ENCODE measurements at places on chromosomes 3 and 15.

GRCh38 chr3:27568393-27568792 is 84.2 kb upstream of the SLC4A7 start:
- DNase-seq: no peak

- no peak for DNase-seq
These were observed 116.6 kb downstream of the CHDH start for GRCh38 chr3:53729618-53730017.

GRCh38 chr15:88727439-88727838 is 75.8 kb upstream of the ACAN start:
- DNase-seq: no peak

DNA sequence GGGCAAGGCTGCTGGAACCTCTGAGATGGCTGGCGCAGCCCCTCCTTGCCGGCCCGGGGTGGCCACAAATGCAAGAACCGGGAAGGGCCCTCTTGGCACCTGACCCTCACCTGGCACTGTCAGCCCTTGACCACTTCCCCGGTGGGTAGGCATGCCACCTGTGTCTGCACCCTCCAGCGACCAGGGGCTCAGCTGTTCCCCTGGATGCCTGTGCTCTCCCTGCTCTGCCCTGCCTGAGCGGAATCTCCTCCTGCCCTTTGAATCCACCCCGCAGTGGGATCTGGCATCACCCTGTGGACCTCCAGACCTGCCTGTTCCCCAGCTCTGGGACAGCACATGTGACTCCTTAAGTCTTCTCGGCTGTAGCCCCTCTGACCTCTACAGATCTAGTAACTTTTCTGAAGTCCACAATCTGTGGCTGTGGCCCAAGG is 26.1 kb upstream of the FGD5 start:
- DNase-seq: no peak

DNA sequence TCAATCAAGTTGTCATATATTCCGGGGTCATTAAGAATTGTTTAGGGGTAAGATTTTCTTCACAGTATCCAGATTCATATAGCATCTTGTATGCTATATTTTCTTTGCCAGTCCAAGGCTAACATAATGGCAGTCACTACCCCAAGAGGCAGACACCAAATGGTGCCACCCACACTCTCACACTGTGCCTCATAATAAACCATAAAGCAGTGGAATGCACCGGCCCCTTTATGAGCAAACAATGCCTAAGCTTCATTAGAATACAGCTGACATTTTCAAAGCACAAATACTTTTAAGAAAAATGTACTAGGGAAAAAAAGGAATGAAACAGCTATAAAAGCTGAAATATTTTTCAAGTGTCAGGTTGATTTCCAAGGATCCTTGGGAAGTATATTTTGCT is 121.6 kb downstream of the TFDP2 start:
- DNase-seq: no peak

- no peak for DNase-seq
These were observed 38.6 kb downstream of the ZBTB11 start for GRCh38 chr3:101638261-101638745.

- no peak for DNase-seq
These were observed 32.8 kb upstream of the SFMBT1 start for GRCh38 chr3:53078656-53079055.

DNA sequence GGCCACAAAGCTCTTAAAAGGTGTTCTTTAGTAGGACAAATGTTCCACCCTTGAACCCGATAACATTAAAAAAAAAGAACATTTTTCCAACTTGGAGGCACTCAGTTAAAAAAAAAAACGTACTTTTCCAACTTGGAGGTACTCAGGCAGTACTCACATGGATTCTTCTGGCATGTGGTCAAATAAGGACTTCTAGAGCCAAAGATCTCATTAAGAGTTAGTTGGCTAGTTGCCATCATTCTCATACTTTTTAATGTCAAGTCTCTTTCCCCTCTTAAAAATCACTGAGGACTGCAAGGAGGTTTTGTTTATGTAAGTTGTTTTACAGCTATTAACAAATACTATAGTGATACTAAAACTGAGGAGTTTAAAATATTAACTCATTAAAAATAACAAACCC is 101.0 kb downstream of the CADPS start:
- DNase-seq: no peak

DNA sequence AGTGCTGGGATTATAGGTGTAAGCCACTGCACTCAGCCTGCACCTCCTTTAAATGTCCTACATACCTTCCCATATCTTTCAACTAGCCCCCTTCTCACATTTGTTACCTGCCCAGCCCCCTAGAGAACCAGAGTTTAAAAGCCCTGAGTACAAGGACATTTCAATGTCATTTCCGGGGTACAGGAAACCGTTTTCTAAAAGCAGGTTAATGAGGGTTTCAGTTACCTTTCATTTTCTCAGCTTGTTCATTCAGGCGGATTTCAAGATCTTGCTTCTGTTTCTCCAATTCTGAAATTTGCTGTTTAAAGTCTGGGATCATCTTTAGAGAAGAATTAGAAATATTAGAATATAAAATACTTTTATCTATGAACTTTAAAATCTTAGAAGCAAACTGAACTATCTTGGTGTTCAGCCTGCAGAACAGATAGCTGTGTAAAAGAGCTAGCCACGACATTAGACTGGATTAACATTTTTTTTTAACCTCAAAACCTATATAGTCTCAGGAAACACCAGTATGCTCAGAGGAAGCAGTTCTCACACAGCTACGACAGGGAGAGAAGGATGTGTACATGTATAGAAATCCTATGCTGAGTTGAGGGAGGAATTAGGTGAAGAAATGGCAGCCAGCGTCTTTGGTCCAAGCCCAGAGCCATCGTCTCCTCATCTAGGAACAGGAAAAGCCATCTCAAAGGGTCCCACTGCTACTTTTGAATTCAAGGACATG is 29.9 kb upstream of the GNB5 start:
- DNase-seq: no peak

GRCh38 chr15:66232267-66232625 is 21.3 kb downstream of the MEGF11 start:
- DNase-seq: no peak

- DNase-seq: peak; percentile 8
These were observed 19.6 kb upstream of the MOBP start for GRCh38 chr3:39447637-39448483.

- DNase-seq: no peak
These were observed 166.1 kb downstream of the ZNF621 start for GRCh38 chr3:40690749-40691451.

DNA sequence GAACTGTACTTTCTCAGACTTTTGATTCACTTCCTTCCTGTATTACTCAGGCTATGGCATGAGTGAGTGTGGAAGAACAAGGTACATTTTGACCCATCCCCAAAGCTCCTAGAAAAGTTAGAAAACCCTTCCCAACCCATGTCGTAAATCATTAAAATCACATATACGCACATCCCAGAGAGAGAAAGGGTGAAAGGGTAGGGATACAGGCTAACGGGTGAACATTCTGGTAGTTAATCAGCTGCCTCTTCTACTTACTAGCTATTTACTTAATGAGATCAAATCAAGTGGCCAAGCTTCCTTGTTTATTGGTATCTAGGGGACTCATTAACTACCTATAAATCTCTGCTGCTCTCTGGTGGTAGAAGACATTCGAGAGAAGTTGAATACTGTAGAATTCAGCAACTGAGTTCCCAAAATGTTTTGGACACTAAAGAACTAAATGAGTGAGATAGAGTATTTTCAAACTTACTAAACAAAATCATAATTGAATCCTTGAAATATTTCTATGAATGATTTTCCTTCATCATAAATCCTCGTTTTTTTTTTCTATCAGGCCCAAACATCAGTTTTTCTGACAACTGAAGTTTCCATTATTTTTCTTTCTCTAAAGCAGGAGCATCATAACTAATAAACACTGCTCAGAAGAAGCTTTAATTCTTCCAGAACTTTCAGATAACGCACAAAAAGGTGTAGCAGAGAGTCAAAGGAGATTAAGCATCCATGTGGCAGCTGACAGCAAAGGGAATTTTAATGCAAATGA is 124.2 kb downstream of the IMPG2 start:
- no peak for DNase-seq

- no peak for DNase-seq
These were observed 161.3 kb upstream of the LPP start for GRCh38 chr3:187992609-187993008.

DNA sequence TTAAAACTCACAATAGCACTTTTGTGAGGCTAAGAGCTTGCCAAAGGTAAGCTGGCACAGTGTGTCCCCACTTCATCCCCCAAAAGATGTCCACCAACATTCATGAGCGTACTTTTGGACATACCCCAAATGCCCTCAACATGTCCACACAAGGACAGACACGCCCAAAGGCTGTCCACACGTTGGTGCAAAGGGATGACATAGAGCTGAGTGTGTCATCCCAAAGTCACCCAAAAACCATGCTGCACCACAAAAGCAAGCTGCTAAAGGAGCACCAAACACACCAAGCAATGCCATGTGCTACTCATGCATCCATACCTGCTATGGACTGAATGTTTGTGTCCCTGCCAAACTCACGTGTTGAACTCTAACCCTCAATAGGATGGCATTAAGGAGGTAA is 57.9 kb downstream of the KLF13 start:
- no peak for DNase-seq

- DNase-seq: no peak
These were observed 840.0 kb downstream of the EPHA3 start for GRCh38 chr3:89947337-89947954.

DNA sequence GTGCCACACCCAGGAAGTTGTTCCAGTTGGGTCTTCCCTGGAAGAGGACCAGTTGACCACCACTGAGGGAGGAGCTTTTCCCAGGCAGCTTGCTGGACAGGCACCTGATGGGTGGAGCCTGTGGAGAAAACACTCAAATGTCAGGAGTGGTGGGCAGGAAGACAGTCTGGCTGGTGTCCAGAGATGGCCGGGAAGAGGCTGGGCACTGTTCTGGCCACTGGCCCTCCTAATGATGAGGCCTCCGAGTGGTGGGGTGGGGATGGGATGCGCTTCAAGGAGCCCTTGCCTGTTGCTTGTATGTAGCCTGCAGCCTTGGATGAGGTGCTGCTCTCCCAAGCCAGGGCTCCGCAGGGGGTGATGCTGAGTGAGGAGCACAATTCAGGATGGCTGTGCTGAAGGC is 12.3 kb downstream of the PLEKHO2 start:
- no peak for DNase-seq

DNA sequence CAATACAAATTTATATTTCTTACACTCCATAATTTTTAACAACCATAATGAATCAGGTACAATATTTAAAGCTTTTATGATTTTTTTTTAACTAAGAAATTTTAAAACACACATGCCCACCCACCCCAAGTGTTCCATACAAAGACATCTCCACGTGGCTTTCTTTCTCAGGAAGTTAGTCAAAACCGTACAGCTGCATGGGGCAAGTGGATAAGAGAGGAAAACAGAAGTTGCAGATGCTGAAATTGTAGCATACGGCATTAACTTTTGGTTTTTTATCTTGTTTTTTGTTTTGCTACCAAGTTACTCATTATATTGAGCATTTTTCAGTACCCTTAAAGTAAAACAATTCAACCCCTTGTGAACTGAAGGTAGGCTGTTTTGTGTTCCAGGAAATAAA is 14.8 kb downstream of the GNB4 start:
- no peak for DNase-seq

DNA sequence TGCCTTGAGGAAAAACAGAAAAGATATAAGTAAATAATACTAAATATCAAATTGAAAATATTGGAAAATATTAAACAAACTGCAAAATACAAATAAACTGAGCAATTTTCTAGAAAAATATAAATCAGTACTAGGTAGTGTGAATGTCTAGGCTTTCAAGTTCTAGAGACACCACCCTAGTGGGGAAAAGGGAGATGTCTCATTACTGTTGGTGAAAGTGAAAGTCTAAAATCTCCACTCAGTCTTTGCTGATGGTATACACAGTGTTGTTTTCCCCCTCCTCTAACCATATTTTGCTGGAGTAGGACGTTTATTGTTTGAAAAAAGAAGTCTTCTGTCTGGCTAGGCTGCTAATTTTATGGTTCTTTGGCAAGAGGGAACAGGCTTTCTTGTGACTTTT is 1368.9 kb downstream of the OTOL1 start:
- DNase-seq: no peak

DNA sequence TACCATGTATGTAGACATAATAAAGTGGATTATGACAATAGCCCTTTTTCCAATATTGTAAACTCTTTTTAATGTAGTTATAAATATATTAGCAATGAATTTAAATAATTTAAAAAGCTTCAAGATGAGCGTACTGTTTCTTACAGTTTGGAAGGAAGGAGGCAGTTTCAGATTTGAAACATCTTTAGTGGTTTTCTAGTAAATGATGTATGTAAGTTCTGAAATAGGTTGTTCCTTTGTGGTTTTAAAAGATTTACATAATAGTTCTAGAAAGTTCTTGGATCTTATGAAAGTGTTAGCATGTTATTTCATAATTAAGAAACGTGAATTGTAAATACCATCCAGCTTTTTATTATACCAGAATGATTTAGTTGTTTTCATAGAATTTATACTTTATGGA is 16.0 kb downstream of the DNAJC19 start:
- no peak for DNase-seq

GRCh38 chr3:15164340-15164739 is 41.7 kb upstream of the CAPN7 start:
- DNase-seq: no peak

DNA sequence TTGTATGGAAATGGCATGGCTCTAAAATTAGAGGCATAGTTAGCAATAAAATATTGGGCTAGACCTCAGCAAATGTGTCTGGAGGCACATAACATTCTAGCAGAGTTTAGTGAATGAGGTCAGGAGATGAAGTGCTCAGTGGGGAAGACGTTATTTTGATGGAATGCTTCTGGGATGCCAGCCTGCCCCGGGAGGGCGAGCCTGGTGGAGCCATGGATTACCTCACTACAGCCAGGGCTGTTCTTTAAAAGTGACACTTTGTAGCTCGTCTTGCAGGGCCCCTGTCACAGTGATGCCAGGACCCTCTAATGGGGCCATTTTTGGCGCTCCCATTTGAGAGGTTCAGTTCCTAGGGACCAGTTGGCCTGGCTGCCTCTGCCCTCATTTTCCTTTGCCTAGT is 48.5 kb downstream of the PXYLP1 start:
- no peak for DNase-seq

DNA sequence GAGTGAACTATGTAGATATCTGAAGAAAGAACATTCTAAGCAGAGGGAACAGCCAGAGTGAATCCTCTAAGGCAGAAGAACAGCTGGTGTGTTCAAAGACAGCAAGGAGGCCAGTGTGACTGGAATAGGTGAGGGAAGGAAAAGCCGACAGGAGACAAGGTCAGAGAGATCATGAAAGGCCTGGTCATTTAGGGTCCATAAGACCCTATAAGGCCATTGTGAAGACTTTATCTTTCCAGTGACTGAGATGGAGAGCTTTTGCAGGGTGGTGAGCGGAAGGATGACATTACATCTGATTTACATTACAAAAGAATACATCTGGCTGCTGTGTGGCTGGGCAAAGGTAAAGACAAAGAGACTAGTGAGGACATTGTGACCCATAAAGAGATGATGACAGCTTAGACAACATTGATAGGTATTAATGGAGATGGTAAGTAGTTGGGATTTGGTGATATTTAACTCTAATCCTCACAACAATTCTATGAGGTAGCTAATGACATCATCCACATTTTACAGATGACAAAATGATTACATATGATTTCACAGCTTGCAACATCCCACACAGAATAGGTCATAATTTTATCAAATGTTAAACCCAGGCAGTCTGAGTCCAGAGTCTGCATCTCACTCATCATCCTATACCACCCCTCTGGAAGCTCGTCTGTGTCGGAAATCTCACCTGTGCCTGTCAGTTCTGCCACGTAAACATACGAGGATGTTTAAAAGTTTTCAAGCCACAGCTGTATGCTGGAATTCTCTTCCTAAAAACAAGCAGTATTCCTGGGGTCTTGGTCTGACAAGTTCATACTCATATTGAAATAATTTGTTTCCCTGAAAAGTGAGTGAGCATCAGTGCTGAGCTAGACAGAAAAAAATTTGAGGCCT is 70.2 kb upstream of the PIK3R4 start:
- no peak for DNase-seq

All from stimulated activated CD4-positive, alpha-beta T cell treated with anti-CD3 and anti-CD28 coated beads, Interleukin-15, amount 100 ng/mL, for 1 hour (primary cell).